ENCODE measurements at places on chromosomes 5 and 9. TPM values are rescaled to one million over a fixed set of nuclear protein-coding genes. Genes with fewer than 3 reads are reported as not detected.

DNA sequence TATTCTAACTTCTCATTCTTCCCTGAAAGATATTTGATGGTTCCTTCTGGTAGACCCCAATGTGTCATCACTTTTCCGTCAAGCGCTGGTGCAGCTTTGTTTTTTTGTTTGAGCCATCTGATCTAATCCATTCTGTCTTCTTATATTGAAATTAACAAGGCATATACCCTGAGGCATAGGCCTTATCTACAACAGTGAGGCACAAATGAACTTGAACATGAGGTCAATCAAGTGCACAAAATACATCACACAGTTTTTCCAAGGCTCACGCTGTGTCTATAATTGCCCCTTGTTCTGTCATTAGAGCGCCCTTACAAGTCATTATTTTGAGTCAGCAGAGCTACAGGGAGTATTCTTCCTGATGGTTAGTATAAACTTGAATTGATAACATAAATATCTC, 406.6 kb downstream of the MAT2B start:
- no peaks in the 10 kb centered on the region for H3K27me3 ChIP-seq
- no peaks in the 10 kb centered on the region for H3K36me3 ChIP-seq
- no peak overlapping the region for H3K27ac ChIP-seq
- H3K4me1 ChIP-seq, result peaks cover 8% of the 10 kb centered on the region
- DNase-seq, result no peak
- H3K4me3 ChIP-seq, result no peak overlapping the region

DNA sequence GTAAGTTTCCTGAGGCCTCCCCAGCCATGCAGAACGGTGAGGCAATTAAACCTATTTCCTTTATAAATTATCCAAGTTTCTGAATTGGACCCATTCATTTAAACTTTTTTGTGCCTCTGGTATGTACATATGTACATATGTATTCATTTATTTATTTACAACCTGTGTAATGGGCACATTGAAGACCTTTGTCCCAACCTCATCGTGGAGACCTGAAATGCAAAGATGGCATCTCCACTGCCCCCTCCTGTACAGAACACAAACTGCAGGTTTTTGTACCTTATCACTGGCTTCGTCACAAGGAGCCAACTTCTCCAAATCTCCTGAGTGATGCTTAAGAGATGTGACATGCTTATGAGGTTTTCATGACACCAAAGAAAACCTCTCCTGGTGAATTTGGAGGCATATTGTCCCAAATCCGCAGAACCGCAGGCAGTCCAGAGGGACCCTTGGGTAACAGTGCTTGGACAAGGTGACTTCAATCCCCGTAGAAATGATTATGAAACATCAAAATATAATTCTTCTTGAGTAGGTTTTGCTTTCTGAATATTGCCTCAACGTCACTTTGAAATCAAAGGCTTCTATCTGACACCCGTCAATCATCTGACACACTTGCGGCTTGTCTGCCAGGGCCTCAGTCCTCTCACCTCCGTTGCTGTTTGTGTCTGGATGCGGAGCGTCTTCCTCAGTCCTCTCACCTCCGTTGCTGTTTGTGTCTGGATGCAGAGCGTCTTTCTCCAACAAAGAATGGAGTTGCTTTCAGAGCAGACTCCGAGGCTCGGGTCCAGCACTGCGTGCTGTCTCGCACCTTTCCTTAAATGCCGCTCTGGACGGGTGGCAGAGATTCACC, 135.0 kb upstream of the IRX4 start:
- H3K27me3 ChIP-seq, result no peaks in the 10 kb centered on the region
- H3K4me1 ChIP-seq, result no peaks in the 10 kb centered on the region
- H3K27ac ChIP-seq, result no peak overlapping the region
- DNase-seq, result peak; percentile 10
- H3K36me3 ChIP-seq, result no peaks in the 10 kb centered on the region
- H3K4me3 ChIP-seq, result no peak overlapping the region

DNA sequence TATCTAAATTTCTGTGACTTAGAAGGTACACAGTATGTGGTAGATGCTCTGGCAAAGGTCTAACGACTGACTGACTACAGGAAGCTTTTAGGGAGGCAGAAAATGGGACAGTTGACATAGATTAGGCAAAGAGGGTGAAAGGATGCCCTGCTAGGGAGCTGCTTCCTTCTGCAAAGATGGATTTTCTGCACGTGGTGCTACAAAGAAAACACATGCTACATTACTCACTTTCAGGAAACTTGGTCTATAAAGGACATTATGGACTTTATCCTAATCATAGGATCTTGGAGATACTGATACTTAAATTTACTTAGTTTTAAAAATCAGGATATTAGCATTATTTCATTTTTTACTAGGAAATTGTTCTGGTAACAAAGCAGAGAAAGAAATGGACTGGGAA, 405.8 kb upstream of the ADAMTS16 start:
- no peaks in the 10 kb centered on the region for H3K4me1 ChIP-seq
- H3K36me3 ChIP-seq, result no peaks in the 10 kb centered on the region
- no peak for DNase-seq
- no peak overlapping the region for H3K27ac ChIP-seq
- no peaks in the 10 kb centered on the region for H3K27me3 ChIP-seq
- H3K4me3 ChIP-seq, result no peak overlapping the region

DNA sequence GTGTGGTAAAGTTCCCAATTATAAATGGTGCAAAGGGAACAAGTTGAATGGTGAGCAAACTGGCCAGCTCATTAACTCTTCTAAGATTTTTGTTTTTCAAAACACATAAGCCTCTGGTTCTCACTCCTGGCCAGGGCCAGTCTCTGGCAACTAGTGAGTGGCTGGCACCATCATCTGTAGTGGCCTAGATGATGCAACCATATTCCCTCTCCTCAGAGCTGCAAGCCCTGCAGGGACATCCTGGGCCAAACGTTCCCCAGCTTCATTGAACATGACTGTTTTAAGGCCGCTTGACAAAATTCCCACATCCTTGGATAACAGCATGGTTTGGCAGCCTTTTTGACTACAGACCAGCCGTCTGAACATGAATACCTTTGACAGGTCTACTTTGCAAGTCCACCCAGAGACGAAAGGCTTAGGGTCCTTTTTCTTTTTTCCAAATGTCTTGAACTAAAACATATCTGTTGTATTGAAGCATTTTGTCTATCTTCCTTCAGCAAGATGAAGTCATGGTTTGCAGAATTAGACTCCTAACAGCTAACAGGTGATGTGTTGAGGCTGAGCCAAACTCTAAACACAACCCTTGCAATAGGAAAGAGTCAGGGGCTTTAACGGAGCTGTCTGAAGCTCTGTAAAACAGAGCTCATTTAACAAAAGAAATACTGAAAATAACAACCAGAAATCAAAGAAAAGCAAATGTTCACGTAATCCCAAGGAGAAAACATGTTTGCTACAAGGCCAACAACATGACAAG, 23.8 kb downstream of the MACROH2A1 start:
- H3K36me3 ChIP-seq, result peaks cover 33% of the 10 kb centered on the region
- no peaks in the 10 kb centered on the region for H3K27me3 ChIP-seq
- DNase-seq, result no peak
- no peak overlapping the region for H3K27ac ChIP-seq
- peaks cover 56% of the 10 kb centered on the region for H3K4me1 ChIP-seq

DNA sequence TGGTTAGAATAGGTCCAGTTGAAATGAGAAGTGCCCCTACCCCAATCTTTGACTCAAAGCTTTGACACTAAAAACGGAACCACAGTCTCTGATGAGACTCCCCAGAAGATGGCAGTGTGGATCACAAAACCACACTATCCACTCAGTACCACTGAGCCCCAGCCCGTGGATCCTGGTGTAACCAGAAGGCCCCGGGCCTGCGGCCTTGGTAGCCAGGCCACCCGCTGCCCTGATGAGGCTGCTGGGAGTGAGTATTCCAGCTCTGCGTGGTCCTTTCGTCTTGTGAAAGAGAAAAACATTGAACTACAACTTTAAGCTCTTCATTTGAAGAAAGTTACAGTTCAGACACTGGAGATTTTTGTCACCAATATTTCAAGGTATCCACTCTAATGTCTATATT, 42.2 kb upstream of the FBP1 start:
- H3K4me3 ChIP-seq, result no peak overlapping the region
- peak; percentile 80 for DNase-seq
- H3K36me3 ChIP-seq, result no peaks in the 10 kb centered on the region

DNA sequence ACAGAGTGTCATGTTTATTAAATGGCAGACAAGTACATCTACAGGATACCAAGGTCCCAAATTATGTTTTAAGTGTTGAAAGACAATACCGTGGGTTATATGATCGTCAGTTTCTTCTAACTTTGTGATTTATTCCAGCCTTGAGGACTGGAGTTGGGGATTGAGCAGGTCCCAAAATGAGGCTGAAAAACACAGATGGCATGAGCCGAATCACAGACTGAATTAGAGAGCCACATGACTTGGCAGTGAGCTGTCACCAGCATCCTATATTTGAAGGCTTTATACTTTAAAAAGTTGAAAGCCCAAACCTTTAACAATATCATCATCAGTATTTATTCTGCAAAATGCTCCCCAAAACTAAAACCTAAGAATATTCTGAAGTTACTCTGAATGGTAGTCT, 79.4 kb downstream of the ADAMTS16 start:
- H3K27me3 ChIP-seq, result no peaks in the 10 kb centered on the region
- H3K4me3 ChIP-seq, result no peak overlapping the region

DNA sequence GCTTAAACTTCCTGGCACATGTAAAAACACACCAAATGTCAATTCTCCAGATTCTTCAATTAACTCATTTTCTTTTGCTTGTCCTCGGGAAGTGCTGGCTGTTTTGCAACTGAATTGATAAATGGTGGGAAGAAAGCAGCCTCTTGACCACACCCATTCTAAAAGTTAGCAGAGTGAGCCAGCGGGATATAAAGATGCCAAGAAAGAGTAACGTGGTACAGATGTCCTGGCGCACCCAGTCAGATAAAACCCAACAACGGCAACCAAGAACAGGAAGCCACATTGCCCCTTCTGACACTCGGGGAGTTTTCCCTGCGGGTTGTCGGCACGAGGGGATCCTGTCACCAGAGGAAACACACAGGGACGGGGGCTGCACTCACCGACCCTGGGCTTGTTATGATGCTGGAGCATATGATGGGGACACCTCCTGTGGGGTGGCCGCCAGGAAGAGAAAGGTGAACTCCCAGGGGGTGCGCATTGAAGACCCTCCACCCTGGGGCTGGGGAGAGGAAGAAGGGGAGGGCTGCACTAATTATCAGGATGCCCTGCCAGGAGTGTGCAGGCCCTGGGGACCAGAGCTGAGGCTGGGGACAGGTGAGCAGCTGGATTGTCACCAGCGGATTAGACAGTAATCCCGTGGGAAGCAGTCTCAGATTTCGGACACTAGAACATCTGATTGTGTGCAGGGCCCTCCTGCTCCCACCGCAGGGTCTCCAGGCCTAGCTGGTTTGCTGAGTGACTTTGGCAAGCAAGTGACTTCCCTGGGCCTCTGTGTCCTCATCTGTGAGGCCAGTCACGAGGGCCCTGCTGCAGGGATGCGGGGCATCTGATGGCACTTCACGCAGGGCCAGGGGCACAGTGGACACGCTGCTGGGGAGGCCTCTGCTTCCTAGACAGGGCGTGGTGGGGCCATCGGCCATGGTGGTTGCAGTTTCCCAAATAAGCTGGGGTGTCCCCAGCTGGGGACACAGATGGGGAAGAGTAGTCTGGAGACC, 59.2 kb downstream of the CRB2 start:
- no peaks in the 10 kb centered on the region for H3K27me3 ChIP-seq
- H3K27ac ChIP-seq, result no peak overlapping the region
- H3K4me3 ChIP-seq, result no peak overlapping the region
- H3K4me1 ChIP-seq, result no peaks in the 10 kb centered on the region
- DNase-seq, result no peak

DNA sequence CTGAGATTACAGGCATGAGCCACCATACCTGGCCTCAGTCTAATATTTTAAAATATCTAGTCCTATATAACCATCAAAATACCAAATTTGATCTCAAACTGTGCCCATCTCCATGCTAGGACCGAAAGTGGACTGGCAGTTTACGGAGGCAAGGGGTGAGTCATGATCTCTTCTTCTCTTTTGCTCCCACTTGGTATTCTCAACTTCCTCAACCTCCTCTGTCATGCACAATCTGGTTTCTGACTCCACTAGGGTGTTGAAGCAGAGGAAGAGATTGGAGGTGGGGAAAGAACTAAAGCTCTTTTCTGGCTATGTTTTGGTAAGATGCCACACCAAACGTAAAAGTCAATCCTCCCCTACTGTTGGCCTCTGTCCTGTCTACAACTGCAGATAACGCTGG, 55.9 kb upstream of the CEMIP2 start:
- H3K27ac ChIP-seq, result no peak overlapping the region
- H3K4me1 ChIP-seq, result no peaks in the 10 kb centered on the region
- H3K36me3 ChIP-seq, result no peaks in the 10 kb centered on the region
- H3K27me3 ChIP-seq, result no peaks in the 10 kb centered on the region

- DNase-seq, result no peak
- no peak overlapping the region for H3K27ac ChIP-seq
- H3K36me3 ChIP-seq, result no peaks in the 10 kb centered on the region
- H3K4me1 ChIP-seq, result no peaks in the 10 kb centered on the region
Measured at GRCh38 chr9:33719581-33720374, 75.6 kb upstream of the PRSS3 start.

DNA sequence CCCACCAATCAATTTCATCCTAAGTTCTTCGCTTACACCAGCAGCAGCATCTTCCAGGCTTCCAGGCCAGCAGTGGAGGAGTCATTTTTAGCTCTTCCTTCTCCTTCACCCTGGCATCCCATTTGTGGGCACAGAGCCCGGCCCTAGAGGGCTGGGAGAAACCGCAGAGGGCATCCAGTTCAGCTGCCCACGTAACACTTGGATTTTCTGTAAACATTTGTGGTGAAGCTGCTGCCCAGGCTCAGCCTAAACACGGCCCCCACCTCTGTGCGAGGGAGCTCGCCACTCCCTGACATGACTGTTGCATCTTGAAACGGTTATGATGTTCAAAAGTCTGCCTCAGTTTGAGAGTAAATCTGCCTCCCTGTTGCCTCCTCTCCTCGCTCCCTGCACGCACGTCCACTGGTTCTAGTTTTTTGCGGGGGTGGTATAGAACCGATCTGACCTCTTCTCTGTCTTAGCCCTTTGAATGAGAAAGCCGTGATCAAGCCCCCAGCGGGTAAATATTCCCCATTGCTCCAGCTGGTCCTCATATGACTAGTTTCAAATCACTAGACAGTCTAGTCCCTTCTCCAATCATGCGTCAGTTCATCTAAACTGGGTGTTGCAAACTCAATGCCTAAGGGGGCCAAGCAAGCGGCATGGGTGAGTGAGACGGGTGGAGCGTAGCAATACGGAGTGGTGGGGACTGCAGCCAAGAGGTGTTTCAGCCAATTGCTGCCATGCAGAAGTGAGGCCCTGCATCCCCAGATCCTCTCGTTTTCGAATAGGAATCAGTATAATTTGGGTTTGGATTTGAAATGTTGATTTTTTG, 34.9 kb upstream of the N4BP3 start:
- H3K4me1 ChIP-seq, result peaks cover 5% of the 10 kb centered on the region
- H3K27me3 ChIP-seq, result peaks cover 38% of the 10 kb centered on the region
- peak; percentile 82 for DNase-seq
- no peak overlapping the region for H3K27ac ChIP-seq
- H3K36me3 ChIP-seq, result no peaks in the 10 kb centered on the region

CNTNAP3B gene
- 2.2 TPM for total RNA-seq

DNA sequence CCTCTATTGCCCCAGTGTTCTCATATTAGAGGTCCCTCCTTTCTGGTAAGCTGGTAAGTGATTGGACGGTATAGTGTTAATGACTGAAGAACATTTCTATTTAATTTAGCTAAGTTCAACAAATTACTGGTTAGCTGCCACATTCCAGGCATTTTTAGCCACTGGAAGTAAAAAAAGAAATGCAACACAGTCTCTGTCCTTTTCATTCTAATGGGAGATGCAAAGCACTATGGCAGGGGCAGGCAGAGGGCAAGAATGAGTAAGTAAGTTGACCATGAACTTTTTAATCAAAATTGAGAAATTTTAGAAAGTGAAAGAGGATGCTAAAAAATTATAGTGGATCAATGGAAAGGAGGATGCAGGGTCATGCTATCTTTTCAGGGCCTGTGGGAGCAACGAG, 137.4 kb downstream of the GPBP1 start:
- no peak overlapping the region for H3K4me3 ChIP-seq
- peaks cover 11% of the 10 kb centered on the region for H3K4me1 ChIP-seq
- H3K27ac ChIP-seq, result 0 out of 2 replicates have a peak overlapping the region, but pooled peaks have one; percentile 12
- no peaks in the 10 kb centered on the region for H3K27me3 ChIP-seq

All from IMR-90 (cell line).